Activated CD4-positive, alpha-beta memory T cell treated with anti-CD3 and anti-CD28 coated beads for 36 hours (primary cell): ENCODE measurements at places on chromosomes 3 and 15.
A peak's percentile ranks its signal among the peaks of the same experiment; 100 is the strongest.

DNA sequence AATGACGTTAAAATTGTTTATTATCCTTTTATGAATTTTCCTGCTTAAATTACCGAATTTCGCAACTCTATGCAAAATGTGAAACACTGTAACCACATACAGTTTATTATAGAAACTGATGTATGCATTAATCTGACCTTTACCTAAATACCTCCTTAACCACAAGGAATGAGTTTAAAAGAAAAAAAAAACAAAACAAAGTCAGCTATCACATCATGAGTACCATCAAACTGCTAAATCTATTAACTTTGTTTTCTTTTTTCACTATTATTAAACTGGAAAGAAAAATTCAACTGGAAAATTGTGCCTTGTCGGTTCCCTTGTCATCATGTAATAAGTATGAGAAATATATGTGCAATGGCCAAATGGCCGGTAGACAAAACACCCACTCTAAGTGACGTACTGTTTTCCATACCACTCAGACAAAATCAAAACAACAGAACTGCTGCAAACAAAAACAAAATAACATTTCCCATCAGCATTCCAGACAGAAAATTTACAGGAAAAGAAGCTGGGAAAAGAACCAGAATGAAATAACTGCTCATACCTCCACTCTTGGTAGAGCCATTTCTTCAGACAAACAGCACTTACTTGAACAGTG, 415.3 kb downstream of the FOXP1 start:
- DNase-seq = no peak

- no peak for DNase-seq
These were observed 281.7 kb upstream of the COL8A1 start for GRCh38 chr3:99356696-99357095.

- no peak for DNase-seq
These were observed 35.8 kb upstream of the TSC22D2 start for GRCh38 chr3:150372320-150372719.

- no peak for DNase-seq
These were observed 88.5 kb downstream of the ERC2 start for GRCh38 chr3:56379723-56380287.

DNA sequence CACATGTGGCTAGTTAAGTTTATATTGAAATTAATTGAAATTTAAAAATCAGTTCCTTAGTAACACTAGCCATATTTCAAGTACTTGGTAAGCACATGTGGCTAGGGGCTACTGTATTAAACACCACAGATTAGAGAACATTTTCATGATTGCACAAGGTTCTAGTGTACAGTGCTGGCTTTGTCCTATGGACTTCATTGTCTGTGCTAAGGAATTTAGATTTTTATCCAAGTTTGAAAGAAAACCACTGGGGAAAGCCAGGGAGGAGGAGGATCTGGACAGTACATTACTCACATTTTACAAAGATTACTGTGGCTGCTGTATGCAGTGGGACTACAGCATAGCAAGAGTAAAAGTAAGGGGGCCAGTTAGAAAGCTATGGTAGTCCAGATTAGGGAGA, 13.9 kb downstream of the STAC start:
- no peak for DNase-seq

DNA sequence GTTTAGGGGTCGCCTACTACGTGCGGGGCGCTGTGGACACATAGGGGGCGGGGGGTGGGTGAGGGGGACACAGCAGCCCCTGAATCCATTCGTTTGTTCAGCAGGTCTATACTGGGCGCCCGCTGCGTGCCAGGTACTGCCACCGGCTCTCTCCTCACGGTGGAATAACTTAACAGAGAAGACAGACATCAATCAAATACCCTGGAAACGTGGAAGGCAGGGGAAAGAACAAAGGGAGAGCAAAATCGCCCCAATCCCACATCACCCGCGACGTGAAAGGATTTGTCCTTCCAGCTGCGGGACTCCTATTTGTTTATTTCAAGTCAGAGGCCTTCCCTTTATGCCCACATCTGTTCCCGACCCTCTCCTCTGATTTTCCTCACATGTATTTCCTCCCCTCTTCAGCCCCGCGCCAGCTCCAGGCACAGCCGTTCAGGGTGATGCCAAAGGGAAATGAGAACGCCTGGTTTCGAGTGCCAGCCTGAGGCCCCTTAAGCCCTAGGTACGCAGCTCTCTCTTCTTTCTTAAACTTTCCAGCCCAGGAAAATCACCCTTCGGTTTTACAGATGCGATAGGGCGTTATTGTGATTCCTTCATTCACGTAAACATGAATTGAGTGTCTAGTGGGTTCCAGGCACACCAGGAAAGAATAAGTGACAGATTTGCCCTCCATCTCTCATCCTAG, 726 bp upstream of the PROK2 start:
- no peak for DNase-seq

DNA sequence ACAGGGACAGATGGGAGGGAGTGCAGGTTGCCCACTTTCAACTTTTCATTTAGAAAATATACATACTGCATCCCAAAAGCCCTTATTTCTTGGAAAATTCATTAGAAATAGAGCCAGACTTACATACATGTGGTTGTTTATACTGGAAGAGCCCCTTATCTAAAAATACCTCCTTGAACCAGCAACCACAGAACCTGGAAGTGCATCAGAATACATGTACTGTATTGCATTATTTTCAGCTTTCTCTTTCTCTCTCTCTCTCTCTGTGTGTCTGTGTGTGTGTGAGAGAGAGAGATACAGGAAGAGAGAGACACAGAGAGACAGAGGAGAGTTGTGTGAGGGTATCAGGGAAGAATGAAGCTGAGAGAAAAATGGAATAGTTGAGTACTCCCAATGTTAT, 29.5 kb upstream of the LSAMP start:
- DNase-seq = no peak

DNA sequence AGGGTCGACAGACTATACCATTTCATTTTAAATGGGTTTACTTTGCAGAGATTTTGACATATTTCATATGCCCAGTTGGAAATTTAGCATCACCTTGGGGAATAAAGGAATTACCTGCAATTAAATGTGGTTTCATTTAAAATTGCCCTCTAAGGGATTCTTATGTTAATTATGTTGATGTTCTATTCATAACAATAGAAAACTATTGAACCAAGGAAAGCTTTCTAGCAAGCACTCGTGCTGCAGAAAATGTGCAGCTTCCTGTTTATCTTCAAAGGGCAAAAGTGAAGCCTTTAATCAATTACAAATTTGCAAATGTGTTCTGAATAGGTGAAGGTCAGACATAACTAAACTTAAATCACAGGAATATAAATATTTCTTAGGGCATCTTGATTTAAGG, 352.1 kb downstream of the CHST2 start:
- DNase-seq = no peak

DNA sequence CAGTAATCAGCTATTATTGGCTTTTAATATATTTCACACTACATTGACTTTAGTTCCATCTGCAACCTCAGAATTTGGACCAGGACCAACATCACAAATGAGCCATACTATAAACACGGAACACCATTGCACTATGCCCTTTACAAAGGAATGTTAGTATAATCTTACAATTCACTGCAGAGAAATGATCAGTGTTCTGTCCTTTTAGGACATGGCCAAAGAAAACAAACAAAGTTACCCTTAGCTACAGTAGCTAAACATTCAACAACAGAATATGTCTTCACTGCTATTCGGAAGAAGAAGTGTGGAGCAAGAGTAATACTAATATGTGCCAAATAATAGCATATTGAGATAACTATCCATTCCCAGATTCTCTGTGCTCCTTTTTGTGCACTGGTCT, 90.4 kb downstream of the NAALADL2 start:
- no peak for DNase-seq

DNA sequence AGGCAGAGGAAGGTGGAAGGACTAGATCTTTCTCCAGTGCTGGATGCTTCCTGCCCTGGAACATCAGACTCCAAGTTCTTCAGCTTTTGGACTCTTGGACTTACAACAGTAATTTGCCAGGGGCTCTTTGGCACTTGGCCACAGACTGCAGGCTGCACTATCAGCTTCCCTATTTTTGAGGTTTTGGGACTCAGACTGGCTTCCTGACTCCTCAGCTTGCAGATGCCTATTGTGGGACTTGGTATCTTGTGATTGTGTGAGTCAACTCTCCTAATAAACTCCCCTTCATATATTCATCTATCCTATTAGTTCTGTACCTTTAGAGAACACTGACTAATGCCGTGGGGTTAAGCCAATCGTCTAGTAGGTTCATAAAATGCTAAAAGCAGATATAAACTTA, 8.8 kb upstream of the B3GNT5 start:
- DNase-seq = no peak

DNA sequence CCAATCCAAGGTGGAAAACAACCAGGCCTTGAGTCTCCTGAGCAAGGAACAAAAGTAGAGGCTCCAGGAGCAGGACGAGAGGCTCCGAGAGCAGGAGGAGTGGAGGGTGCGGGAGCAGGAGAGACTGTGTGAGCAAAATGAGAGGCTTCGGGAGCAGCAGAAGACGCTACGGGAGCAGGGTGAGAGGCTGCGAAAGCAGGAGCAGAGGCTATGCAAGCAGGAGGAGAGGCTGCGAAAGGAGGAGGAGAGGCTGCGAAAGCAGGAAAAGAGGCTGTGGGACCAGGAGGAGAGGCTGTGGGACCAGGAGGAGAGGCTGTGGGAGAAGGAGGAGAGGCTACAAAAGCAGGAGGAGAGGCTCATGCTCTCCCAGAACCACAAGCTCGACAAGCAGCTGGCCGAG, 60.3 kb upstream of the UBE2Q2 start:
- DNase-seq = no peak

DNA sequence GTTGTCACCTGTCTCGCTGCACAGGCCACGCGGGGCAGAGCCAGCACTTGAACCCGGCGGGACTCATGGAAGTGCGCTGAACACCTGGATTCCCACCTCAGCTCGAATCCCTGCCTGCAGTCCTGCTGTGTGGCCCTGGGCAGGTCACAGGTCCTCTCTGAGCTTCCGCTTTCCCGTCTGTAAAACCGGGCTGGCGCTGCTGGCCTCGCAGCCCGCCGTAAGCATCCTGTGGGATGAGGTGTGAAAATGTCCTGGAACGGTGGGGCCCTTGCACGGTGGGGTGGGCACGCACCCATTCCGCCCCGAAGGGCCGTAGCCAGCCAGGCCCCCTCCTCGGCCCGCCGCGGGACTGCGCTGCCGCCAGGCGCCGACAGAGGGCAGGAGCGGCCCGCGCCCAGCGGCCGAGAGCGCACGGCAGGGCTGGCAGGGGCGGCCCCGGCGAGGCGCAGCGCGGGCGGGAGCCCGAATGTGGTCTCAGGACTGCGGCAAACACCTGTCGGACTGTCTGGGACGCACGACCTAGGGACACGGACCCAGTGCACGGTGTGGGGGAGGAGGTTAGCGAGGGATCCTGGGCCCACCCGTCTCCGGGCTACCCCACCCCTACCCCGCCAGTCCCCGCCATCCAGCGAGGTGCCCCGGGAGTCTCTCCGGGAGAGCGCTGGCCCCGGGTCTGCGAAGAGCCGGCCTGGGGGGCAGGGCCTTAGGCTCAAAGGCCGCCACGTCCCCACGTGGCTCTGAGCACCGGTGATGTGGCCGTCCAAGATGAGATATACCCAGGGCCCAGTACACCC, 40.4 kb downstream of the DNAJB8 start:
- peak; percentile 62 for DNase-seq

- peak; percentile 32 for DNase-seq
These were observed 31.1 kb downstream of the CYFIP1 start for GRCh38 chr15:22949074-22949547.

DNA sequence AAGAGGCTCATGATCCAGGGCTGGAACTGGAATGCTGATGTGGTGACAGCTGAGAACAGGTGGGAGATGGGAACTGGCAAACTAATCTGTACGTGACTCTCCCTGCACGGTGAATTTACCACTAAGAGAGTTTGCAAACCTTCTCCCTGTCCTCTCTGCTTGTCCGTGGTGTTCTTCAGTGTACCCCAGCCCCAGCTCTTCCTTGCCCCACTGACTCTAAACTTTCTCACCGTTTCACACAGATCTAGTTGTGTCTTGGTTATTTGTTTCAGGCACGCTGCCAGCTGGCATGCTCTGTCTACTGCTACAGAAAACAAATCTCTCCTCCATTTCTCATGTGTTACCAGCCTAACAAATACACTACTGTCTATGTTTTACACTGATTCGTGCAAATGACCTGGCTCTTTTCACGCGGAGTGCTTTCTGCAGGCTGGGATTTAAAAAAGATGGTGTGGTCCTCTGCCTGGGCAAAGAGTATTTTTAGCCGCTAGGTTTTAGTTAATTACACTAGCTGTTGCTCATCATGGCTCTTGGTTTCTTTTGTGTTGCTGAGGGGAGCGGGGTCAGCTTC, 192.7 kb upstream of the LRIG1 start:
- no peak for DNase-seq

DNA sequence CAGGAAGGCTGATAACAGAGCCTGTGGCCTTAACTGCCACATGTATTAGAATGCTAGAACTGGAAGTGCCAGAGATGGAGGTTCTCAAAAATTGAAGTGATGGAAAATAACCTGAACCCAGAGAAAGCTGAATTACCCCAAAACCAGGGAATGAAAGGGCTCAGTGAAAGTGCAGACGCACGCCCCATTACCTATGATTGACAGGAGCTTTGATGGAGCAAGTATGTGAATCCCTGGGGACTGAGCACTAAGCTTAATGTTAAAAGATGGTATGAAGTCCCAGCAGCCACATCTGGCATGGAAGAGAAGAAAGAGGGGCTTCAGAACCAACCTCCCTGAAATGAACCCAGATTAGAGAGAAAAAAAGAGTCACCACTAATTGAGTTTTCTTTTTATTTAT, 118.4 kb upstream of the FHIT start:
- DNase-seq = no peak

DNA sequence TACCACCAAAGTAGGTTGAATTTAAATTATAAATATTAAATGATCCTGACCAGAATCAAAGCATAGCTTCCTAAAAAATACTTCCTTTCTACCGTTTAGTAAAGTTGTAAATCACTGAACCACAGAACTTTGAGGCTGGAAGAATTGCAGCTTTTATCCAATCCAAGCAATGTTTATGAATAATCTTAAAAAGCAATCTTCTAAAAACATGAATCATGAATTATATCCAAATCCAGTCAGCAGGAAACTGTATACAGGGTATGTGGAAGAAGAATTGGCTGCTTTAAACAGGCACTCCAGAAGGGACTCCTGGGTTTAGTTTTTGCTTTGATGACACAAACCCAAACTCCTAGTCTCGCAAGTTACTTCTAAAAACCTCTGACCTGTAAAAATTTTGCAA, 30.2 kb downstream of the HEG1 start:
- DNase-seq = no peak

DNA sequence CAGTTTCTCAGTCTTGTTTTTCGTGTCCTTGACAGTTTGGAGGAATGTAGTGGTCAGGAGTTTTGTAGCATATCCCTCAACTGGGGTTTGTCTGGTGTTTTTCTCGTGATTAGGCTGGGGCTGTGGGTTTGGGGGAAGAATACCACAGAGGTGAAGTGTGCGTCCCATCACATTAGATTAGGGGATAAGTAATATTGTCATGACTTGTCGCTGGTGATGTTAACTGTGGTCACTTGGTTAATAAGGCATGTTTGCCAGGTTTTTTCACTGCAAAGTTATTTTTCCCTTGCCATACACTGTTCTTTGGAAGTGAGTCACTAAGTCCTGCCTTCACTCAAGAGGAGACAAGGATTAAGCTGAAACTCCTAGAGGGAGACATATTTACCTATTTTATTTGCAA, 39.1 kb downstream of the PAK2 start:
- no peak for DNase-seq
